ENCODE measurements at places on chromosomes 3 and 15.

- DNase-seq: no peak
Observed at GRCh38 chr3:16252243-16252978, 12.3 kb downstream of the DPH3 start.

DNA sequence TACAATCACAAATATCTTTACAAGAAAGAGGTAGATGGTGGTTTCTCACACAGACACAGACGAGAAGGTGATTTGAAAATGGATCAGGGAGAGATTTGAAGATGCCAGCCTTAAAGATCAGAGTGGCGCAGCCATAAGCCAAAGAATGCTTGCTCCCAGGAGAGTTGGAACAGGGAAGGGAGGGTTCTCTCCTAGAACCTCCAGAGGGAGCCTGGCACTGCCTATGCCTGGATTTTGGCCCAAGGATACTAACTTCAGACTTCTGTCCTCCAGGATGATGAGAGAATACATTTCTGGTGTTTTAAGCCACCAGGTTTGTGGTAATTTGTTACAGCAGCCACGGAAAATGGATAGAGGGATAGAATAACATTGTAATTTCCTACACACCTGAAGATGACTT lies 279.1 kb downstream of the FAM43A start:
- DNase-seq: no peak

GRCh38 chr3:98763076-98763475 lies at the start of gene ST3GAL6:
TSS of gene ST3GAL6 (plus strand) at chr3:98763340. CDS start at chr3:98768441, 5,101 bp downstream.
- DNase-seq: no peak

DNA sequence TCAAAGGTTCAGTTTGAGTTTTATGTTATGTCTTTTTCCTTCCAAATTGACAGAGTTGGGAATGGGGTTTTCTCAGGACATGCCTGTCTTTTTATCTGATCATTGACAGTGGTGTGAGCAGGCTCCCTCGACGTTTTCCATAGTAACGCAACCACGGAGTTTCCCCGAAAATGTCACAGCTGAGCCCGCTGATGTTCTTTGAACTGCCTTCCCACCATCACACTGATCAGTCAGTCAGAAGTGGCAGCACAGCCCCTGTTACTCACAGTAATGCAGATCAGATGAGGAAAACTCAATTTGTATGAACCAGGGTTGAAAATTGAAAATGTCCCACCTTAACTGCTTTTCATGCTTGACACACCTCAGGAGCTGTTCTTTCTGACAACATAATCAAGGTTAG lies 210.4 kb downstream of the NECTIN3 start:
- DNase-seq: no peak

GRCh38 chr3:72085036-72085435 lies 300.1 kb upstream of the PROK2 start:
- no peak for DNase-seq

- DNase-seq: no peak
Observed at GRCh38 chr3:187997946-187998561, 155.9 kb upstream of the LPP start.

GRCh38 chr3:188562144-188562543 lies 408.2 kb downstream of the LPP start:
- no peak for DNase-seq

- no peak for DNase-seq
Observed at GRCh38 chr3:32323604-32324003, 68.0 kb upstream of the CMTM7 start.

DNA sequence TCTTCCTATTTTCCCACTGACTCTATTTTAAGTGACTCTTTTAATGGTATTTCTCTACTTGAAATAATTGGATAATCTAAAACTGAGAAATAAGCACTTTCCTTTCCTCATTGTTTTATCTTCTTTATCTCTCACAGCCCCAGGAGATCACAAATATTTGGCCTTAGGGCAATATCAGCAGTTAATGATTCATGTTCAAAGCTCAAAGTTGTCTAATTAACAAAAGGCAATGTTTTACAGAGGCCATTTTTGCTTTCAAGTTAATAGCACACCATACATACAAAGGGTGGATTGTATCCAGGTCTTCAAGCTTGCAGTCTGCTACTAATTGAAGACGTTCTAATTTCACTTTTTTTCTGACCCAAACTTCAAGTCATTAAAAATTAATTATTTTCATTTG lies 120.1 kb downstream of the LRRN1 start:
- no peak for DNase-seq

- DNase-seq: no peak
Observed at GRCh38 chr3:179794355-179794754, 141.5 kb downstream of the USP13 start.

DNA sequence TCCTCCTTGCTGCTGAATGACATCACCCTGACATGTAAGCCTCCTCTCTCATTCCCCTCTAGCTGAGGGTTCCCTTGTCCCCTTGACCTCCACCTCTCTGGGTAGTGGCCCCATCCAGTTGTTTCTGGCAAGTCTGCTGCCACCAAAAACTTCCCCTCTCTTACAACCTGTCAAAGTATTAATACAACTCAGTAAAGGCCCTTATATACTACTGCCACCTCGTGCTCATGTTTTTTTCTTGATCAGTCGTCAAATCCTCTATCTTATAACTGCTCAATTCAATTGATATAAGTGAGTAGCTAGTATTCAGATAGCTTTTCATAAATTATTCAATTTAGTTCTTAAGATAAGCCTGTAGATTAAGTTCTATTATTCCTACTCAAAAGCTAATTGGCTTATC lies 249.6 kb downstream of the MBNL1 start:
- no peak for DNase-seq

DNA sequence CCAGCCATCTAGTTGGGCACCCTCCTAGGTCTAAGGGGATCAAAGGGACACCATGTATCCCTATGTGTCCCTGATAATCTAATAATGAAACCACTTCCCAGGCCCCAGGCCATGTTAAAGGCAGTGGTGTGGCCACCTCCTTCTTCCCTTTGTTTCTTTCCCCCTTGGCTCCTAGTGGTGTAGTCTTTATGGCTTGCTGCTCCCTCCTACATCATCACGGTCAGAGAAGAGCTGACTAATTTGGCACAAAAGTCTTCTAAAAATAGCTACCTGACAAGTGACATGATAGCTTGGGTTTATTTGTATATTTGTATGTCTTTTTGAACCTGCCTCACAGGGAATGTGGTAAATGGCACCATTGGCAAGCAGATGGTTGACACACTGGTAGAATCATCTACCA lies 131.0 kb upstream of the CHRM5 start:
- no peak for DNase-seq

GRCh38 chr3:66483006-66483405 lies 17.8 kb downstream of the LRIG1 start:
- DNase-seq: no peak

- DNase-seq: no peak
Observed at GRCh38 chr15:56744701-56745683, 11.7 kb upstream of the ZNF280D start.

DNA sequence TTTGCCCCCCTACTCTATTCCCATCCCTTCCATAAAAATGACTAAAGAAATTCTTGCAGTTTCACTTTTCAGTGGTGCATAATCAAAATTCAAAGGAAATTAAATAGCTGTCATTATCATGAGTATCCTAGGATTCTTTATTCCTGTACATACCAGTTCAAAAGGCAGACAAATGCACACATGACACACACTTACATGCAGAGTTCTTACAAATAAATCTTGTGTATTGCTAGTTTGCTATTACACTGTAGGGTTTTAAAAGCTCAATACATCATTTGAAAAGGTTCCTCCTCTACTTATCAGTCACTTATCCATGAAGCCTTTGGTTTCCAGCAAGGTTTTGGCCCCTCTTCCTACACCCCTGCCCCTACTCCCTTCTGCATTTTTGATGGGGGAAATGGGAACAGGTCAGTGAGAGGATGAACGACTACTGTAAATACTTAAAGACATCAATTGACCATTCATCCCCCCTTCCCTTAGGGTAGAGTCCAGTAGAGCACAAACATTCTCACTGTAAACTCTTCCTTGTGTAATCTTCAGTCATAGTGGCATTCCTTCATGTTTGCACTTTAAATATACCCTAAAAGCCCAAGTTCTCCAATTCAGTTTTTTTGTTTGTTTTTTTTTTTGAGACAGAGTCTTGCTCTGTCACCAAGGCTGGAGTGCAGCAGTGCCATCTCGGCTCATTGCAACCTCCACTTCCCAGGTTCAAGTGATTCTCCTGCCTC lies 92.6 kb downstream of the SUCLG2 start:
- no peak for DNase-seq

- no peak for DNase-seq
Observed at GRCh38 chr3:138678086-138678485, 69.5 kb downstream of the FAIM start.

GRCh38 chr15:29692527-29692926 lies 129.7 kb downstream of the TJP1 start:
- no peak for DNase-seq

Data from left renal pelvis (tissue), 4 donors.